Fibroblast of skin of left quadriceps (primary cell): ENCODE measurements at places on chromosomes 2 and 18.

GRCh38 chr2:17864676-17865075 is 13.8 kb upstream of the KCNS3 start:
- no peak for DNase-seq

DNA sequence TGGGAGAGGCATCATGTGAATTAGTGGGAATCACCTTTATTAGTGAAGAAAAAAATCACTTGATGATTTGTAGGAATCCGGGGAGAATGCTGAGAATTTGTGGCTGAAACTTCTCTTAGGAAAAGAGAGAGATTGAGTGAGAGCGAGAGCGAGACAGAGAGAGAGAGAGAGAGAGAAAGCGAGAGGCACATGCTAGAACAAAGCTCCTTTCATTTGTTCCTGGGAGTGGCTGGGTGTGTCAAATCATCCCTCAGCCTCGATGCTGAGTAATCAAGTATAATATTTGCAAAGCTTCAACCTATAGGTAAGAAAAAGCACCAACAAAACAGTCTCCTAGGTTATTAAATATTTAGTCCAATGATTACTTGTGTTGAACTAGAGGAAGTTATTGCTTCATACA is 4.4 kb upstream of the SERPINB5 start:
- DNase-seq, result no peak

GRCh38 chr2:109648041-109648527 is 33.9 kb downstream of the SOWAHC start:
- no peak for DNase-seq

DNA sequence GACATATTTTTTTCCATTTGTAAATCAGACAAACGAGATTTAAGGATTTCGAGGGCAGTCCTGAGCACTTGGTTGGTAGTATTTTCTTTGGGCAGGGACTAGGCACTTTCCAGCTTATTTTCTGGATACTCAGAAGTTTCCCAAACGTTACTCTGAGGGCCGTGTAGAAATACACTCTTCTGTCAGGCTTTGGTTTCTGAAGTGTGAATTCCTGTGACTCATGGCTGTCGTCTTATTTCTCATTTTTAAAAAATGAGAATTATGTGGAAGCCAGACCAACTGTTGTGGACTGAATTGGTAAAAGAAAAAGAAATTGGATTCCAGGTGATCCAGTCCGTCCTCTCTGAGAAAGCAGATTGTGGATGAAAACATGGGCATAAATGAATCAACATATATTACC is 658.6 kb upstream of the FANCL start:
- DNase-seq, result peak; percentile 51
